Femur (tissue), 1 donor: ENCODE measurements at places on chromosomes 11 and 22.

- DNase-seq = no peak
Measured at GRCh38 chr22:43881091-43882061, 10.4 kb downstream of the PNPLA5 start.

DNA sequence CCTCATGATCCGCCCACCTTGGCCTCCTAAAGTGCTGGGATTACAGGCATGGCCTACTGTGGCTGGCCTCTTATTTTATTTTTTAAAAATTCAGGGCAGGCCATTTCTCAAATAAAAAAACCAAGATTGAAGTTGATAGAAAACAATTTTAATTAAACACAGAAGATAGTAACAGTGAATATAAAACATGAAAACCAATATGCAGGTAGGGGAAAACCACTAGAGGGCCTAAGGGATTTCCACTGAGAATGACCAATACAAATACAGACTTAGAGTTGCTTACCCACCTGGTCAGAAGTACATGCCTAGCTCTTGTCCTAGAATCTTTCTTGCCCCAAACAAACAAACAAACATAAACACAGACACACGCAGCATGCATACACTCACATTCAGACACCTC, 1.7 kb upstream of the RTCB start:
- DNase-seq = no peak

DNA sequence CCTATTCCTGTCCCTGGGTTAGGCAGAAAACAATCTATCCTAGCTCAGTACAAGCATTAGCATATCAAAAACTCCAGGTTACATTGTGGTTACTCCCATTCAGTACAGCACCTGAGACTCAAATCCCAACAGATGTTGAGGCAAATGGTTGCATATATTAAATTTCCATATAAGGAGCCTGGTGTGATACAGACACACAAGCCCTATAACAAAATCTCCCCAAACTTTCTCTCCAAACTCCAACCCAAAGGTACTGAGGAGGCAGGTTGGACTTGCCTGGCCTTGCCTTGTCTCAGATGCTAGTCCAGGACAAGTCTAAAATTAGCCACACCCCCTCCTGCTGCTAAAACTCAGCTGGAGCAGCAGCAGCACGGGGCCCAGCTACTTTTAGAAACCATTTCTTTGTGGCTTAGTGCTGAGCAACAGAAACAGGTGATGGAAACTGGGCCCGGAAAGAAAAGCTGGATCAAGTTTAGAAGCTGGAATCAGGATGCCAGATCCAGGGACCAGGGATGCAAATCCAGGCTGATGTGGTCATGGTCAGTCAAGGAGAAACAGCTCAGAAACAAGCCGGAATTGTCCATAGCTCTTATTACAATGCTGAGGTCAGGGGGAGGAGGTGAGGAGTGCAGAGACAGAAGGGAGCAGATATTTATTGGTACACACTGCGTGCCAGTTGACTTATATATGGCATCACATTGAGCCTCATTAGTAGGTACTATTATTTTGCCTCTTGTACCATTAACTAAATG, 73.7 kb upstream of the AMOTL1 start:
- peak; percentile 44 for DNase-seq

DNA sequence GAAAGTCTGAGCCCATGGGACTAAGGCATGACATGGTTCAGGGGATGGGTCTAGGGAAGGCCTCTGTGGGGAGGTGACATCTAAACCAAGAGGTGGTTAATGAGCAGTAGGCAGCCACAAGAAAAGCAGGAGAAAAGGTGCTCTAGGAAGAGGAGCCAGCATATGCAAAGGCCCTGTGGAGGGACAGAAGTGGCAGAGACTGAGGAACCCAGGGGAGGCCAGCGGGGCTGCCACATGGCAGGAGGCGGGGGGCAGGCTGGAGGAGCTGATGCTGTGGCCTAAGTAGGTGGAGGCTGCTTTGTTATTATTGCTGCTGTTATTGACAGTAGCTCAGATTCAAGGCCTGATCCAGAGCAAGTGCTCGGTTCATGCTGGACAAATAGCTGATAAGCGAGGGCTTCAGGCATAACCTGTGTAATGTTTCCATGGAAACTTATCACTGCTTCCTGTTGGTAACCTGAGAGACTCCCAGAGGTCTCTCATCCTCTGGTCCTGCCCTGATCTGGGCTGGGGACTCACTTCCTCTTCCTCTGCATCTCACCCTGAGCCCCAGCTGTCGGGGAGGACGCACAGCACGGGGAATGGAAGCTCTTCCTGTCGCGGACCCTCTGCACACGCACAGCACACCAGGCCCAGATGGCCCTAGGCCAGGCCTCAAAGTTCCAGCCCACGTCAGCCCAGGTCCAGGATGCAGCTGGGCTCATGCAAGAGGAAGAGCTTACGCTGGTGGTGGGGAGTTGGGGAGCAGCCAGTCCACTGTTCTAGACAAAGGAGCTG, 75.2 kb upstream of the TP53I11 start:
- peak; percentile 90 for DNase-seq

DNA sequence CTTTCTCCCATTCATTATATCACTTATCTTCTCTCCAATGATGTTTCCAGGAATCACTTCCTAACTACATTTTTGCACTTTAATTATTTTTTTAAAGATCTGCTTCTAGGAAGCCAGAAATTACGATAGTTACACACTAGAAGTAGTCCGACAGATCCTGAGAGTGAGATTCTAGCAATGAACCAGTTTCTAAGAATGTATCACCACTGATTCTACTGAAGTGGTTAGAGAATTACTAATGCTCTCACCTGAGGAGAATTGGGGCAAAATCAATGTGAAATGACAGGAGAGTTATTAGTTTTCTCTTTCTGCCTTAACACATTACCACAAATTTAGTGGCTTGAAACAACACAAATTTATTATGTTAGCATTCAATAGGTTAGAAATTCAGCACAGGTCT, 241.2 kb downstream of the CASP12 start:
- DNase-seq = no peak

DNA sequence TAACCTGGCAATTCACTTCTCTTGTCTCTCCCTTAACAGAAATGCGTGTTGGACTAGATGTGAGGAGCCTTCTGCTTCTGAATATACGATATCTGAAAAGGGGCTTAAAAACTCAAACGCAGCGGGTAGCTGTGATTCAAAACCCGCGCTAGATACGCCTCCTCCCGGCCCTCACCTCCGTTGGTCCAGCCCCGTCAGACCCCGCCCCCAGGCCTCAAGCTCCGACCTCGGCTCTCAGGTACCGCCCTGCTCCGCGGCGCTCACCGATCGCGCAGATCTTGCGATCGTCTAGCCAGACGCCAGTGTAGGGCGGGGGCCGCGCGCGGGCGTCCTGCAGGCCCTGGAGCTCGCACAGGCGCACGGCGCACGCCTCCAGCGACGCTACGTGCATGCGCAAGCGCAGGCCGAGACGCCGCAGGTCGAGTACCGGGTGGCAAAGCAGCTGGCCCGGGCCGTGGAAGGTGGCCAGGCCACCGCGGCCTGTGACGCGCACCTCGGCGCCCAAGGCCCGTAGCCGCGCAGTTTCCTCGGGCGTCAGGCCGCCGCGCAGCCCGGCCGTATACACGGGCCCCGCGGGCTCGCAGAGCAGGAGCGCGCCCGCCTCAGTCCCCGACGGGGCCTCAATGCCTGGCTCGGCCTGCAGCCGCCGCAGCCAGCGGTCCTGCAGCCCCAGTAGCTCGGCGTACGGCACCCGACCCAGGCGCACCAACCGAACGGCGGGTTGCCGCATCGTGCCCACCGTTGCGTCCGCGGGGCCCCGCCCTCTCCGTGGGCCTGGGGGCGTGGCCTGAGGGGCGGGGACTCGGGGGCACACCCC, at the start of gene LIPT2:
TSS of gene LIPT2 (minus strand) at position 751 of the 817 bp plus-strand sequence. CDS start at position 730, 21 bp downstream.
- DNase-seq = peak; percentile 98

- DNase-seq = no peak
Measured at GRCh38 chr11:46200537-46201281, 76.8 kb upstream of the CREB3L1 start.

GRCh38 chr11:68009391-68010089, 587 bp upstream of the ALDH3B1 start:
- DNase-seq = no peak

- no peak for DNase-seq
Measured at GRCh38 chr11:108601150-108601549, 7.6 kb upstream of the EXPH5 start.

GRCh38 chr11:116598036-116598435, 174.8 kb downstream of the BUD13 start:
- DNase-seq = no peak

GRCh38 chr22:36332623-36333332, 55.0 kb downstream of the MYH9 start:
- peak; percentile 74 for DNase-seq

- DNase-seq = no peak
Measured at GRCh38 chr11:61569701-61570100, 11.2 kb downstream of the SYT7 start.

DNA sequence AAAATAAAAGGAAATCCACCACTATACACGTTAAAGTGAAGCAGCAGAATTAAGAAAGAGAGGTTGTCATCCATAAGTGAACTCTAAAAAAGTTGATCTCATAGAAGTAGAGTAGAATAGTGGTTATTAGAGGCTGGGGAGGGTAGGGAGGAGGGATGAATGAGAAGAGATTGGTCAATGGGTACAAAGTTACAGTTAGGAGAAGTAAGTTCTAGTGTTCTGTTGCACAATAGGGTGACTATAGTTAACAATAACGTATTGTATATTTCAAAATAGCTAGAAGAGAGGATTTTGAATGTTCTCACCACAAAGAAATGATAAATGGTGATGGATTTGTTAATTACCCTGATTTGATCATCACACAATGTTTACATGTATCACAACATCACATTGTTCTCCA, 72.0 kb downstream of the CD82 start:
- DNase-seq = no peak

DNA sequence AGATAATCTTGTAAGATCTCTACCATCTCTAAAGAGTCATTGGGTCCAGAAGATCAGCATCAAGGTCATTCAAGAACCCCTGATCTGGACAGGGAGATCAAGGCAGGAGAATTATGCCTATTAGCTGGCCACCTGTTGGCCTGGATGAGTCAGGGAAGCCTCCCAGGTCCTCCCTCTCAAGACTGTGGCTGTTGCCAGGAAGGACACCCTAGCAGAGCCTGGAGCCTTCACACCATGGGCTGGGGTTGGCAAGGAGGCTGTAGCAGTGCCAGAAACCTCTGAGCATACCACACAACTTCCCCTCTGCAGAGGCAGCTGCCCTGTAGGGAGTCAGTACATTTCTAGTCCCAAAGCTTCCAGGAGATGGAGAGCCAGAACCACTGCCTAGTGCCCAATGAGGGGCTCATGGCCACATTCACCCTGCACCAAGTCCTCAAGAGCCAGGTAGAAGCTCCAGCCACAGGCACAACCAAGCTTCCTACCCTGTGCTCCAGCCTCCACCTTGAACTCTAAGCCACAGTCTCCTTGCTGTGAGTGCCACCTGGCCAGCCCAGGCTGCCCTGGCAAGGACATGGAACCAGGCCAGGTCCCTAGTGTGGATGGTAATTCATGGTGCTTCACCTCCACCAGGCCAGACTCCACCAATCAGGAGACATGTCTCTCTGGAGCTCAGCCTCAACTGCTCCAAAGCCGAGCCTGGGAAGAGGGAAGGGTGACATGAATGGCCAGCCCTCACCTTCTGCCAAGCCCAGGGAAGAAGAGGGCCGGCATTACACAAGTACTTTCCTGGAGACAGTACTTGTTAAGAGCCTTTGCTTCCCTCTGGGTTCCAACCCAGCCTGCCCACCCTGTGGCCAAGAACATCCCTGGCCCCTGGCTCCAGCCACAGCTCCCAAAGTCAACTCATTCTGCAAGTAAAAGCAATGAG, 124.3 kb downstream of the BUD13 start:
- no peak for DNase-seq

DNA sequence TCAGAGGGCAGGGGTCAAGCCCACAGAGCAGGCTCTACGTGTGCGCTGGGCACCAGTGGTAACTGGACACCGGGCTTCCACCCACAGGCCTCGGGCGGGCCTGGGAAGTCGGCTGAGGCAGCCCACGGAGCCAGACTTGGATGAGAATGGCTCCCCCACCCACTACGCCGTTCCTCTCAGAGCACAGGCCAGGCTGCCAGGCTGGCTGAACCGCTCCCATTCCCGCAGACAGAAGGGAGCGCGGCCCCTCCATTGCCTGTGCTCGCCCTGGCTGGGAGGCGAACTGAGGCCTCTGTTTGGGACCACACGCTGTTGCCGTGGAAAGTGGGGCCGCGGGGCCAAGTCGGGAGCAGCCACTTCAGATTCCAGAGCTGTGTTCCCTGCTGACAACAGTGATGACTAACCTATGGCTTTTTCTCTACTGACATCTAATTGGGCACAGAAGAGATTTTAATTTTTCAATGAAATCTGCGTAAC, 63.9 kb downstream of the MYH9 start:
- peak; percentile 89 for DNase-seq

DNA sequence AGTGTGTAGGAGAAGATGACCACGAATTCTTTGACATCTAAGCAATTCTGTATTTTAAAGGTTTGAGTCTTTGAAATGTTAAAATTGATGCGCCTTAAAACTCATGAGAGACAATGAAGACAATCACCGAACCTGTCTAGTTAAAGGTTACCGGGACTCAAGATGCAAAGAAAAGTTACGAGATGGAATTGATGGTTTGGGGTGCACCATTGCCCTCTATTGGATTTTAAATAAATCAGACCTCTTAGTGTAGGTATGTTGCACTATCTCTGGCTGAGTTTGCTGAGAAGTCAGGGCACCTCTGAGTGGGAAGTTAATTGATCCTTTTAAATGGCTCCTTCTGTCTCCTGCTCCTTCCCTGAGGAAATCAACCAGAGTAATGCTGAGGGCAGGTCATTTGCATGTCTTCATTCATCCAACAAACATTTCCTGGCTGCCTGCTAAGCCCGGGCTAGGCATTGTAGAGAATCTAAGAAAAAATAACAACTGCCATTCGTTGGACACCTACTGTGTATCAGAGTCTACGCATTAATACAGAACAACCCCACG, 19.4 kb upstream of the TMA7B start:
- no peak for DNase-seq

- DNase-seq = no peak
Measured at GRCh38 chr22:28017859-28018258, 98.8 kb upstream of the PITPNB start.

- DNase-seq = no peak
Measured at GRCh38 chr22:43013355-43014315, 1.3 kb downstream of the PACSIN2 start.

- DNase-seq = no peak
Measured at GRCh38 chr11:4464216-4465159, 15.4 kb downstream of the OR52K2 start.

- DNase-seq = no peak
Measured at GRCh38 chr22:35883031-35883620, 145.5 kb downstream of the RBFOX2 start.

DNA sequence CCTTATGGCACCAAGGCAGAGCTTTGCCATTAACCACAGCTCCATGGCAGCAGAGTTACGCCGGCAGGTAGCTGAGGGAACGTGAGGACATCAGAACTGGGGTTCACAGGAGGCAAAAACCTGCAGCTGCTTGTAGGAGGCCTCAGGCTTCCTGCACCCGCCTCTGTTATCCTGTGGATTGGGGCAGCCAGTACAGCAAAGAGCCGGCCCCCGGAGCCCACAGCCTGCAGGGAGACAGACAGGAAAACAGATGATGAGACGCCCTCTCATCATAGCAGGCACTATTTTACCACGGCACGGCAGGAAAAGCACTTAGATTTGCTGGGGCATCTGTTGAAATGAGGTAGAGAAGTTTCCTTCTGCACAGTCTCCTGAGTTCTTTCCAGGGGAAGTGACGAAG, 870.3 kb downstream of the TBC1D22A start:
- peak; percentile 15 for DNase-seq
